Activated T-helper 1 cell treated with anti-CD3 and anti-CD28 coated beads, Interleukin-12 subunit alpha, Interleukin-12 subunit beta, Interleukin-2, Interleukin-4 antibody, amounts not matched to agents 30 ng/mL and 10 ng/mL and 1 ng/mL, durations not matched to agents 14 hours and 24 hours and 36 hours (primary cell): ENCODE measurements at places on chromosomes 4 and X. TPM values are rescaled to one million over a fixed set of nuclear protein-coding genes. Genes with fewer than 3 reads are reported as not detected.

ZCCHC12 gene
- total RNA-seq, result 0.10 TPM in 1 of 2 replicates, not detected in the other

RASL11B gene
- total RNA-seq, result 1.6 and 2.3 TPM in 2 replicates

PCDH10 gene
- total RNA-seq, result not detected in 2 replicates

GAGE12D gene
- not detected in 2 replicates for total RNA-seq

TEX11 gene
- total RNA-seq, result 0.12 TPM in 1 of 2 replicates, not detected in the other

ARX gene
- not detected in 2 replicates for total RNA-seq

USP17L21 gene
- not detected in 2 replicates for total RNA-seq

DNA sequence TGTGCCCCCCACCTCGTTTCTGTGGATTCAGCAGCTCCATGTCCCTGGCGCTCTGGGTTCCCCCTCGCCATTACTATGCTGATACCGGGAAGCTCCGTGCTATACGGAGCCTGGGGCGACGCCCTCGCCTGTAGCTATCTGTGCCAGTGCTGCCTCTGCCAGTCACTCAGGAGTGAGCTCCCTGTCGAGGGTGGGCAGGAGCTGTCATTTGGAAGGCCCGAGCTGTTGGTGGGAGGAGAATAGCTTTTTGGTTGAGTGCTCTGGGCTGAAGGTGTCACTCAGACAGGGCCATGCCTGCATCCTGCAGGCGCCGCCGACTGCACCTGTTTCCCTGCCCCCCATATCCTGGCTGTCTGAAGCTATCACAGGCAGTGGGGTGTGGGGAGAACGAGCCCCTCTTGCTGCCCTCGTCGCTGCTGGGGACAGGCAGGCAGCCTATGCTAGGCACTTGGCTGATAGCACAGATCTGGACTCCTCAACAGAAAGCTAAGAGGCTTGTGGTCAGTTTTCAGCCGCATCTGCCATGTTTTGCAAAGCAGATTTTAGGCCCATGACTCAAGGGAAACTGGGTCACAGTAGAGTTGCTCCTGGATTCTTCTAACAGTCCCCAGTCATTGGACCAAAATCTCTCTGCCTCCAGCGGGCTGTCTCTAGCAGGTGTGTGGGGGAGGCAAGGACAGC is 31.8 kb downstream of the CPLX1 start:
- DNase-seq, result no peak

- no peak for DNase-seq
These were observed 24.2 kb upstream of the F9 start for GRCh38 chrX:139506333-139506732.

DNA sequence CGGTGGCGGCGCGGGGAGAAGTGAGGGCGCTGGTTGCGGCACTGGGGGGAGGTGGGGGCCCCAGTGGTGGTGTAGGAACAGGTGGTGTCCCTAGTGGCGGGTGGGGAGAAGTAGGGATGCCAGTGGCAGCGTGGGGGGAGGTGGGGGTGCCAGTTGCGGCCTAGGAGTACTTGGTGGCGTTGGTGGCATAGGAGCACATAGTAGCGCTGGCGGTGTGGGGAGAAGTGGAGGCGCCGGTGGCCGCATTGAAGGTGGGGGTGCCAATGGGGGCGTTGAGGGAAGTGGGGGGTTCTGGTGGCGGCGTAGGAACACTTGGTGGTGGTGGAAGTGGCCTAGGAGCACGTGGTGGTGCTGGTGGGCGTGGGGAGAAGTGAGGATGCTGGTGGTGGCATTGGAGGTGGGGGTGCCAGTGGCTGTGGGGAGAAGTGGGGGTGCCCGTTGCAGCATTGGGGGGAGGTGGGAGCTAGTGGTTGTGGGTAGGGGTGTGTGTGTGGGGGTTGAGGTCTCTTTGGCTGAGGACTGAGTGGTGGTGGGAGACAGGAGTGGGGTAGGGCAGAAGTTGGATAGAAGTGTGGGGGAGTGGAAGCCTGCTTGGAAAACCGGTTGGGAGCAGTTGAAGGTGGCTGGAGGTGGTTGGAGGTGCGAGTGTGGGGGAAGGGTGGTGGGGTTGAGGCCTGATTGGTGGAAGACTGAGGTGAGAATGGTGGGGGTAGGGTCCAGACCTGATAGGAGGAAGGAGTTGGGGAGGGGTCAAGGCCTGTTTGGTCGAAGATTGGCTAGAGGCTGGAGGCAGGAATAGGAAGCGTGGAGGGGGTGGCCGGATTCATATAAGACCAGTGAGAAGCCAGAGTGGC is 1.1 kb downstream of the GCNA start:
- no peak for DNase-seq

DNA sequence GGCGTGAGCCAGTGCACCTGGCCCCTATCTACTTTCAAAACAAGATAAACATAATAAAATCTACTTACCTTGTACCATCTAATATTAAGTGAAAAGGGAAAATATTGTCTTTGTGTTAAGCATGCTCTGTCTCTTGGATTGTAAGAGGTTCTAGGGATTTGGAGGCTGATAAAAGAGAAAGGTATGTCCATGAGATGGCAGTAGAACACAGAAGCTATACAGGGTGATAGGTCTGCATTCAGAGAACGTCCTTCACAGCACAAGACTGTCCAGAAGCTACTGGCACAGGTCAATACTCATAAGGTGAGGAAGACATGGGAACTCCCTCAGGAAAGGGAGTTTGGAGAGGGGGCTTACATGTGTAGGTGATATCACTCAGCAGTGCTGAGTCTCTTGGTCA is 135.5 kb downstream of the TMEM47 start:
- no peak for DNase-seq

DNA sequence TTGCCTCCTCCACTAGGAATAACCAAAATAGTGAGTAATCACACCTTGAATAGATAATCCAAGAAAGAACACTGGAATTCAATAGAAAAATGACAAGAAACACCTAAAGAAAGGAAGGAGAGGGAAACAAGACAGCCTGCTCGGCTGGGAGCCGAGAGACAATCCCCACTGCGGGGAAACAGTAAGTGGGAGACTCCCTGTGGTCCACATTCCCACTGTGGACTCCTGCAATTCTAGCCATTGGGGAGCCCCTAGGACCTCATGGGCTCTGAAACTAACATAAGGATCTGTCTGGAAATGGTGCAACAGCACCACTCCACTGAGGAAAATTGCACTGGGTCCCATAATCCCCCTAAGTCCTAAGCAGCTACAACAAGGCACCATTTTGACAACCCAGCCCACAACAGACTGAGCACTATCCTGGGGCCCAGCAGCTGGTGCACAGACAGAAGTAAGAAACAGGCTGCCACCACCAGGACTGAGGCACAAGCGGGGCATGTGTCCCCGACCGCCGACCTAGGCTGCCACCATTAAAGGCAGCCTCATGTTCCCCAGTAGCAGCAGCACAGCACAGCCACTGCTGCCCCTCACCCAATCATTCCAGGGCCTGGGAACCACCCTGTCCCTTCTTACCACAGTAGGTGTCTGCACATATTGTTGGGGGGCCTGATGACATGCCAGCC is 14.2 kb downstream of the LRBA start:
- no peak for DNase-seq

GRCh38 chr4:21248331-21248730 is 548.1 kb downstream of the PACRGL start:
- no peak for DNase-seq

DNA sequence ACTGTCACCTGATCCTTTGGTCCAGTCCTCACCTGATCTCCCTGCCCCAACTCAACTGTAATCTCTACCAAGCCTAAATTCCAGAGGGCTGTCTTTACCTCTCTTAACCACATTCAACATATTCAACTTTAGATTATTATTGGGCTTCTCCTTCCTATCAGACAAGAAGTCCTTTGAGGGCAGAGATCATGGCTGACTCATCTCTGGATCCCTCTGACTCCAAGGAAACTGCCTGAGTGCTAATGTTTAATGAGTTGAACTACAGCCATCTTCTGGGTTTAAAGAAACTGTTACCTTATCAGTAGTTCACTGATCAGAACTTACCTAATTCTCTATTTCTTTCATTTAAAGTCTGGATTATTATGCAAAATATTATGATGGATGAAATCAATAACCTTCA is 135.7 kb downstream of the GPC3 start:
- DNase-seq, result no peak

DNA sequence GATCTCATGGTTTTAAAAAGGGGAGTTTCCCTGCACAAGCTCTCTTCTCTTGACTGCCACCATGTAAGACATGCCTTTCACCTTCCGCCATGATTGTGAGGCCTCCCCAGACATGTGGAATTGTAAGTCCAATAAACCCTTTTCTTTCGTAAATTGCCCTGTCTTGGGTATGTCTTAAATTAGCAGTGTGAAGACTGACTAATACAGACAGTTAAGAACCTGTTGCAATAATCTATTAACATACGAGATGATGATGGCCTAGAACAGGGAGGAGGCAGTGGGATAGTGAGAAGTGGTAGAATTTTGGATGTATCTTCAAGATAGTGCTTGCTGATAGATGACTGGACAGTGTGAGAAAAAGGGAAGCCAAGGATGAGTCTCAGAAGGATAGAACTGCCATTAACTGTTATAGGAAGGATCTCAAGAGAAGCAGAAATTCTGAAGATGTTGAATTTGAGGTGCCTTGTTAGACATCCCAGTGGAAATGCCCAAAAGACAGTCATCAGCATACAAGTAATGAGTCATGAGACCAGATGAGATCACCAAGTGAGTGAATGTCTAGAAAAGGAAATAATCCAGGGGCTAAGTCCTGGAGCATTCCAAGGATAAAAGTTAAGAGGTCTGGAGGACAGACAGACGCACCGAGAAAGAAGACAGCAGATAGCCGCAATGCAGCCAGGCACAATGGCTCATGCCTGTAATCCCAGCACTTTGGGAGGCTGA is 38.8 kb upstream of the UGDH start:
- no peak for DNase-seq
